ENCODE measurements at places on chromosomes 11 and 22. TPM values are rescaled to one million over a fixed set of nuclear protein-coding genes. Genes with fewer than 3 reads are reported as not detected.

- no peak overlapping the region for H3K27ac ChIP-seq
- H3K4me1 ChIP-seq, result peaks cover 40% of the 10 kb centered on the region
- no peaks in the 10 kb centered on the region for H3K27me3 ChIP-seq
- no peak overlapping the region for H3K4me3 ChIP-seq
Observed at GRCh38 chr11:122686111-122686510, 30.6 kb downstream of the UBASH3B start.

DNA sequence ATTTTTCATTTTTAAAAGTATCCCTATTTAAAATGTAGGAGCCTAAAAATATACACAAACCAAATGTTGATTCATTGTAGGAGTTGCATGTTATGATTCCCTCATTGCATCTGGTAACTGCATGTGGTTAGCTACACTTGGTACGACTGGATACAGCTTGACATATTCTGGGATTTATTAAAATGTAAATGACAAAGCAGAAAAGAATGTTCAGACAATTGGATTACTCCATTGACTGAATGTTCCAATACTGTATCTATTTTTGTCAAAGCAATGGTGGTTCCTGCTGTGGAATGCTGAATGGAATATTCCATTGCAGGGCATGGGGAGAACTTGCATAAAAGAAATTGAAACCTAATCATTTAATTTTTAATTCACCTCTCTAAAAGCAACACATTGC, 30.8 kb downstream of the BLID start:
- H3K4me3 ChIP-seq, result no peak overlapping the region
- no peak for DNase-seq
- H3K27ac ChIP-seq, result no peak overlapping the region

GRCh38 chr11:2825261-2825888, 60.2 kb downstream of the CDKN1C start:
- no peaks in the 10 kb centered on the region for H3K4me1 ChIP-seq
- no peak overlapping the region for H3K27ac ChIP-seq
- H3K27me3 ChIP-seq, result peaks cover 9% of the 10 kb centered on the region
- DNase-seq, result no peak

DNA sequence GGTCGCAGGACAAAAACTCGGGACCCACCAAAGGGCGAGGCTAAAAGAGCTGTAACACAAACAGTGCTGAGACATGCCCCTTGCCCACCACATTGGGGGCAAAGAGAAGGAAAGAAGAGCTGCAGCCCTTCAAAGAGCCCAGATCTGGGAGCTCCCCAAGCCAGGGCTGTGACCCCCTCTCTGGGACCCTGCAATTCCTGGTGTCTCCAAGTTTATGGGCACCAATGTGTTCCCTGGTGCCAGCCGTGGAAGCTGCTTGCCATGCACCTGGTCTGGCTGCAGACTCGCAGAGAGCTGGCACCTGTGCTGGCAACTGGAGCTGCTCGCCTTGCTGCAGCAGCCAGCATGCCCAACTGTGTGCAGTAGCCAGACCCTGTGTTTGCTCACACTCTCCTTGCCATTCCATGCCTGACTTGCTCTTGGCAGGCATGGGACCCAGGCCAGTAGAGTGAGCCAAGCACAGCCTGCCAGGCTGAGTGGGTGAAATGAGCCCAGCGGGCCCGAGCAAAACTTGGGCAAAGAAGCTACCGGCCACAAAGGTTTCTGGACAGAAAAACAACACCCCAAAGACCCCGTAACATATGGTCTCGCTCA, 16.0 kb downstream of the RRP8 start:
- H3K4me1 ChIP-seq, result no peaks in the 10 kb centered on the region
- no peak overlapping the region for H3K4me3 ChIP-seq
- DNase-seq, result no peak
- H3K27ac ChIP-seq, result no peak overlapping the region
- no peaks in the 10 kb centered on the region for H3K27me3 ChIP-seq
- peaks cover 41% of the 10 kb centered on the region for H3K36me3 ChIP-seq

DNA sequence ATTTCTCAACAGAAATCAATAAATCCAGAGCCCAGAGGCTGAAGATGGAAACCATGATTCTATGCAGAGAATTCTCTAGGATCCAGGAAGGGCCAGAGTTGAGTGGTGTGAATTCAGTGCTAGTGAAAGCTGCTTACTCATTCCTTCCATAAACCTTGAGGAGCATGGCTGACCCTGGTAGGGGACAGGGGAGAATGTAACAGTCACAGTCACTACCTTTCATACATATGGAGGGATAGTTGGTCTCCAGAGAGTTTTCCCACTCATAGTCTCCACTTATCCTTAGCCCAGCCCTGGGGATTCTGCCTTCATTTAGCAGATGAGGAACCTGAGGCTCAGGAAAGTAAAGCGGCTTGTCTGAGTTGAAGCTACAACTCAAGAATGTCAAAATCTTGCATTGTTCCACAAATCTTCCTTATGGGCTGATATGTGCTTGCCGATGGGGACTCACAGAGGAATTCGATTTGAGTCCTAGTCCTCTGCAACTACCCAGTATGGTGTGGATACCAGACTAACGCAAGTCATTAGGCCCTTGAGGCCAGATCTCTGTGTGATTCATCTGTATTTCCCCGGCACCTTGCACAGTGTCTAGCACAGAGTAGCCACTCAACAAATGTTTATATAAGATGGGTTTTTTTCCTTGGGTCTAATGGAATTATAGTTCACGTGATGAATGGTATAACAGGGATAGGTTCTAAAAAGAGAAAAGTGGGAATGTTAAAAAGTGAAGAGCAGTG, 3.7 kb upstream of the ANAPC15 start:
- H3K27me3 ChIP-seq, result no peaks in the 10 kb centered on the region
- H3K27ac ChIP-seq, result no peak overlapping the region
- DNase-seq, result no peak

- no peaks in the 10 kb centered on the region for H3K4me1 ChIP-seq
- DNase-seq, result no peak
- H3K4me3 ChIP-seq, result no peak overlapping the region
- no peak overlapping the region for H3K27ac ChIP-seq
Observed at GRCh38 chr22:27667121-27667843, 134.3 kb downstream of the MN1 start.

DNA sequence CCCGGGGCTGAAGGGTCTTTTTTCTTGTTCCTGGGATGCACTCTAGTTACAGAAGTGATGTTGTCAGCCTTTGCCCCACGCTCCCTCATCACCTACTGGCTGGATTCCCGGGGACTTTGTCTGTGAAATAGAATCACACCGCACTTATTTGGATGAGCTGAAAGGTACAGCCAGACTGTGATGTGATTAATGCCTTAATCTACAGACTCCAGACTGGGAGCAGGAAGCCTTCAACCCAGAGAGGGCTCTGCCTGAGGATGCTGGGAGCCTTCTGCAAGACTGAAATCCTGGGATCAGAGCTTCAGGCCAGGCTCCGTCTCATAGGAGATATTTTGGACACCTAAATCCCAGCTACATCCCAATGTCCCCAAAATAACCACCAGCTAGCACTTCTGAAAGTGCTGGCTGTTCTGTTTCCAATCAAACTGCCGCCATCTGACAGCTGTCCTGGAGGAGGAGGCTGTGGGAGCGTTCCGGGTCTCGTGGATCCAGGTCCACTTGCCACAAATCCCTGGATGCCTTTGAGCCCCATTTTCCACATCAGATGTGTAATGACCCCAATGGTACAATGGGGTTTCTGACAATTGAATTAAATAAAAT, 688.5 kb downstream of the TBC1D22A start:
- no peaks in the 10 kb centered on the region for H3K36me3 ChIP-seq
- H3K27ac ChIP-seq, result no peak overlapping the region
- no peak for DNase-seq
- no peaks in the 10 kb centered on the region for H3K27me3 ChIP-seq
- no peaks in the 10 kb centered on the region for H3K4me1 ChIP-seq

- no peak overlapping the region for H3K27ac ChIP-seq
- peaks cover 50% of the 10 kb centered on the region for H3K4me1 ChIP-seq
- peaks cover 59% of the 10 kb centered on the region for H3K36me3 ChIP-seq
Observed at GRCh38 chr22:39925909-39926679, 25.2 kb downstream of the GRAP2 start.

Gene TMX2
- total RNA-seq, result 58.2 TPM

Gene IGF2
- not detected for total RNA-seq

Gene BLID
- not detected for total RNA-seq
